ENCODE measurements at places on chromosomes 4 and X.

DNA sequence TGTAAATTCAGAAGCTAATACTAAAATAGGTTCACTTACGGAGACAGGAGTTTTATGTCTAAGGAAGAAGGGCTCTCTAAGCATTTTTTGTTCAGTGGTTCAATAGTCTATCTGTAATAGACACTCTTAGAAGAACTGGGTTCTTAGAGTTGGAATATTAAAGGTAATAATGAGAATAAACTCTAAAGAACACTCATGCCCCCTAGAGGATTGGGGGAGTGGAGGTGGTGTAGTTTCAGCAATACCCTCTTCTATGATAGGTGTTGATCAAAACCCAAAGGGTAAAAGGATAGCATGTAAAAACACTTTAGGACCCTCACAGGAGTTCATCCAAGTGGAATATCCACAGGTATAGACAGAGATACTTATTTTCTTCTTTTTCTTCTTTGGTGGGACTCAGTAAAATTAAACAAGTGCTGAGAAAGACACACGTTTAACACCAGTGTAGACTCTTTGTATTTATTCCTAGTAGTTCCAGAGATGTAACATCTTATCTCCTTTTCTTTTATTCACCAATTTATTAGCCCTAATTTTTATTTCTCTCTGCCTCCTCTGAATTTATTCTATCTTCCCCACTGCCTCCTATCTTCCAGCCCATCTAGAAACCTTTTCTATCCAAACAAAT, 25.7 kb upstream of the MND1 start:
- DNase-seq: peak; percentile 67

GRCh38 chrX:33204889-33205288, 6.5 kb downstream of the DMD start:
- no peak for DNase-seq

GRCh38 chr4:164824581-164824980, 52.4 kb upstream of the APELA start:
- DNase-seq: no peak

- no peak for DNase-seq
Measured at GRCh38 chrX:22467571-22467970, 194.9 kb downstream of the CBLL2 start.

DNA sequence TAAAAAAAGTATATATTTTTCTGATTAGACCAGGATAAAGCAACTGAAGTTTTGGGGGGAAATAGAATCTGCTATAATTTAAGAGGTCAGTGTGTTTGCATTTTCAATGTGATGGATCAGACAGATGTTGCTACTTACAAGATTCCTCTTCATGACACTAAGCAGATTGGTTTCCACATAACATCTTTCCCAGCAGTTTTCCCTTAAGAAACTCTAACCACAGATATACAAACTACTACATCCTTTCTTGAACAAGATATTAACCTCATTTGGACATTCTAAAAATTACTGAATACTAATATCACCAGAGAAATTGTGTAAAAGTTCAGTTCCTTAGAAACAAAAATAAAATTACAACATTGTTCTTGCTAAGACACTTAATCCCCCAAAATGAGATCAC, 106.7 kb upstream of the GUCY1A1 start:
- DNase-seq: no peak

GRCh38 chr4:53307819-53308780, 57.8 kb downstream of the SCFD2 start:
- DNase-seq: no peak

DNA sequence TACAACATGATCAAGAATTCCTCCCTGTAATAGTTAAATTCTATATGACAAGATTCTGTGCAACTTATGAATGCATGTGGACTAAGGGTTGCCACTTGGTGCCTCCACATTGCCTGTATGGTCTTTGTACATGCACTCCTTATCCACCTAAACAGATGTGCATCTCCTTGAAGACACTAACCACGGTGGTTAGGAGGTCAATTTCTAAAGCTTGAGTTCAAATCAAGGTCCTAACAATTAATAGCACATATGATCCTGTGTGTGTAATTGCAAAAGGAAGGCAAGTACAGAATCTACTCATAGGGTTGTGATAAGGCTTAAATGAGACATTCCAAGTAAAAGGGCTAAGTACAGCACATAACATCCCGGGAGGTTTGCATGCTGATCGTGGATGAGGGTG, 1.5 kb upstream of the IL21 start:
- DNase-seq: no peak

DNA sequence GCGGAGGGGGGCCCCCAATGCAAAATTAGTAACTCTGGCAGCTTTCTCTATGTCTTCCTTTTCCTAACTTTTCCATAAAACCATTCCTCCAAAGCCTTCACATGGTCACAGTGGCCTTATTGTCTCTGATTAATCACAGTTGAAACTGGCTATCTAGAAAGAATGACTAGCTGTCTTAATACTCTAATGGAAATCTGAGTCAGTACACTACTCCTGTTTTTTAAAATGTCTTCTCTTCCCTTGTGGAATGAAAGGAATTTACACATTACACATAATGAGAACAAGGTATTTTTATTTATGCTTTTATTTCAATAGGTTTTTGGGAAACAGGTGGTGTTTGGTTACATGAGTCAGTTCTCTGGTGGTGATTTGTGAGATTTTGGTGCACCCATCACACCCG, 66.3 kb upstream of the PUDP start:
- no peak for DNase-seq

GRCh38 chrX:9279234-9279544, 185.7 kb upstream of the TBL1X start:
- DNase-seq: no peak

DNA sequence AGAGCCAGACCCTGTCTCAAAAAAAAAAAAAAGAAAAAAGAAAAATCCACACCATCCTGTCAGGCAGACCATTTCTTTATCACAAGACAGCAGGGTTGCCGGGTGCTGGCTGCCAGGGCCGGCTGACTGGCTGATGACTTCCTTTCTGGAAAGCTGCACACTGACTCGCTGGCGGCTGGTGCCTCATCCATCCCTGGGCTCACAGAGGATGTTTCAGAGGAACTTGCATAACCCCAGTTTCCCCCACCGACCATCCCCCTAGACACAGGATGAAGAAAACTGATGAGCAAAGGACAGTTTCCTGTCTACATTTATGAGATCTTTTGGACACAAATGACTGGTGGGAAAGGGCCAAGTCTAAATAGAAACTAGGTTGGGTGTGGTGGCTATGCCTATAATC, 14.1 kb downstream of the HPSE start:
- no peak for DNase-seq

Measured in NCI-H1436 (cell line).